Activated CD4-positive, alpha-beta T cell treated with anti-CD3 and anti-CD28 coated beads for 24 hours (primary cell): ENCODE measurements at places on chromosomes 2 and 18.

DNA sequence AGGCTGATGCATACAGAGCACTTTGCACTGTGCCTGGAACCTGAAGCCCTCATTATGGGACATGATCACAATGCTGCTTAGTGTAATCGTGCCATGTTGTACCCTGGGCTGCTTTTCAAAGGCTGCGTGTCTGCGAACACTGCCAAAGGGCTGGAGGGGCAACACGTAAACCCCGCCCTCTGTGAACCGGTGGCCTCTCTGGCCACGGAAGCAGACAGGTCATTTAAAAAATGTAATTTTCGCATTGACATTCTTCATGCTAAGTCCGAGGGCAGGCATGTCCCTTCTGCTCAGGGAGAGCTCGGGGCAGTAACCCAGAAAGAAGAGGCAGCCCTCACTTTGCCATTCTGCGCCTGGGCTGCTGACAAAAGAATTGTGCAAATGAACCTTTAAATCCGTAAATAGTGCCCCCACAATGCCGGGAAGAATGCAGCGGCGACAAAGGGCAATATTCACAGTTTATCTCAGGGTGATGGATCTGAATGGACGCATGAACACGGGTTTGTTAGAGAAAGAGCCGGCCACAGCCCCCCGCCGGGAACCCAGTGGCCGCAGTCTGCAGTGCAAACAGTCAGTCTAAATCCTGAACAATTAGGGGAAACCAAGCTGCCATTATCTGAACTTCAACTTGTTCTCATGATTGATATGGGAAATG lies 226.1 kb downstream of the MYCN start:
- DNase-seq = no peak

DNA sequence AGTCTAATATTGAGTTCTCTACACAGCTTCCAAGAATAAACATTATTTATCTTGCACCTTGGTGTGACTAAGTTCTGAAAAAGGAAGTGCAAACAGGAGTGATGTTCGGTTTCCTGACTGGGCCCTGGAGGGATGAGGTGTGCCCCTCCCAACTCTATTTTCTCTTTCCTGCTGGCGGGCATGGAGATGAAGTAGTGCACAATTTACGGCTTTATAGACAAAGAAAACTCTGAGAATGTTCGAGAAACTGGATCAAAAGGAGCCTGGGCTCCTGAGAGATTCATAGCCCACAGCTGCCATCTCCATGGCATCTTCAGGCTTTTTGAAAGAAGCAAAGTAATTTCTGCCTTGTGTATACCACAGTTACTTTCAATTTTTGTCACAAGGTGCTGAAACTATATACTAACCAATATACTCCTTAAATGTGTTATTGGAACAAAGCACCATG lies 22.3 kb downstream of the LRATD1 start:
- no peak for DNase-seq

GRCh38 chr2:1548910-1549673 lies 135.8 kb downstream of the TPO start:
- DNase-seq = no peak

GRCh38 chr18:24949908-24950307 lies 402.1 kb downstream of the ZNF521 start:
- DNase-seq = no peak

GRCh38 chr18:65439188-65439587 lies 311.6 kb upstream of the CDH7 start:
- no peak for DNase-seq

DNA sequence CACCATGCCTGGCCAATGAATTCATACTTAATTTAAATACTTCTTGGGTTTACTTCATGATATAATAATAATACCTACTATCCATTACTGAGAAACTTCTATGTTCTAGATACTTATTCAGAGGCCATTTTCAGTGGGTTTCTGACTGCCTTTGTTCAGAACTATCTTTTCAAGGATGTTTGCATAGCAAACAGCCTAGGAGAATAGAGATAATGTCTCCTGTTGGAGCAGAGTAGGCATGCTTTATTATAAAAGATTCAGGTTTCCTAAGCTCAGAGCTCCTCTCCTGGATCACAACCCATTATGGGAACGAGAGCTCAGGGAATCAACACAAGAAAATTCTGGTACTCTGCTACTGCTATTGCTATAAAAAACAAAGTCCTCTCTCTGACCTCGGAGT lies 11.1 kb downstream of the FASTKD1 start:
- DNase-seq = no peak

- DNase-seq = no peak
These were observed 11.2 kb downstream of the SAP130 start for GRCh38 chr2:128016620-128017019.

DNA sequence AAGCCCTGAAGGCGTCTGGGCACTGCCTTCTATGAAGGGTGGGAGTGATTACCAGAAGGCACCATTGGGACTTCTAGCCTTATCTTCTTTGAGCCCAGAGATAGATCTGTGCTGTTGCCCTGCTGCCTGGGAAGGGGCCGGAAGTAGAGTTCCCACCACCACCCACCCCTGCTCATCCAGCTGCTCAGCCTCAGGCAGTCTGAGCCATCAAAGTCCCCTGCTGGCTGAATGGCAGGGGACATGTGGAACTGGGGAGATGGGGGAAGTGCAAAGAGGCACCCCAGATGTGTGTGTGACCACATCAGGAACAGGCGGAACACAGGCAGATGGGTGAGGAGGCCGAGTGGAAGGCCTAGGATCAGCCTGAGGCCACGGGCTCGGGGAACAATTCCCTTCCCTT lies 3.3 kb upstream of the WNT10A start:
- DNase-seq = no peak

- DNase-seq = no peak
These were observed 391.0 kb downstream of the CDH2 start for GRCh38 chr18:27785815-27786471.

GRCh38 chr2:109066501-109066900 lies 62.5 kb upstream of the SH3RF3 start:
- DNase-seq = no peak

GRCh38 chr2:29450596-29451222 lies 335.5 kb downstream of the CLIP4 start:
- DNase-seq = no peak

DNA sequence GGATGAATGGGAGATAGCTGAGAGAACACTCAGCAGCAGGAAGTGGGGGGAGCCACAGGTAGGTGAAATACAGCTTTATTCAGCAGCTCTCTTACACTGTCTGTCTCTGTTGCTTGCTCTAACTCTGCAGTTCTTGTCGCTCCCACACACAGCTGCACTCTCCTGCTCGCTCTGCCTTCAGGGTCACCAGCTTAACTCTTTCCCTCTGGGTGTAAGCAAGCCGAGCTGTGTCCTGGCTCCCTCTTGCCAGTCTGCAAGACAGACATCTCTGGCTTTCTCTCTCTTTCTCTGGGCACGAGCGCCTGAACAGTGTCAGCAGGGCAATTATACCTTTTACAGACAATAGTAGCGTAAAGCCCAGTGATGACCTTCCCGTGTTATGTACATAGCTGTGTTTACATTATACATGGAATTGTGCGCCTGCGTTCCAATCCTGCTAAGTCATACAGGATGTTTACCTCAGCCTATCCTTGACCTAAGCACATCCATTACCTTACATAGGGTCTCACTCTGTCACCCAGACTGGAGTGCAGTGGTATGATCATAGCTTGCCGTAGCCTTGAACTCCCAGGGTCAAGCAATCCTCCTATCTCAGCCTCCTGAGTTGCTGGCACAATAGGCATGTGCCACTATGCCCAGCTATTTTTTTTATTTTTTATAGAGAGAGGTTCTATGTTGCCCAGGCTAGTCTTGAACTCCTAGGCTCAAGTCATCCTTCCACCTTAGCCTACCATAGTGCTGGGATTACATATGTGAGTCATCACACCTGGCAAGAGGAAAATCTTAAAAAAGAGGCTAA lies 57.8 kb upstream of the CHN1 start:
- DNase-seq = no peak
